ENCODE measurements at places on chromosomes 2 and 18.

GRCh38 chr2:241066893-241067341 lies 35.2 kb downstream of the MTERF4 start:
- DNase-seq: no peak

DNA sequence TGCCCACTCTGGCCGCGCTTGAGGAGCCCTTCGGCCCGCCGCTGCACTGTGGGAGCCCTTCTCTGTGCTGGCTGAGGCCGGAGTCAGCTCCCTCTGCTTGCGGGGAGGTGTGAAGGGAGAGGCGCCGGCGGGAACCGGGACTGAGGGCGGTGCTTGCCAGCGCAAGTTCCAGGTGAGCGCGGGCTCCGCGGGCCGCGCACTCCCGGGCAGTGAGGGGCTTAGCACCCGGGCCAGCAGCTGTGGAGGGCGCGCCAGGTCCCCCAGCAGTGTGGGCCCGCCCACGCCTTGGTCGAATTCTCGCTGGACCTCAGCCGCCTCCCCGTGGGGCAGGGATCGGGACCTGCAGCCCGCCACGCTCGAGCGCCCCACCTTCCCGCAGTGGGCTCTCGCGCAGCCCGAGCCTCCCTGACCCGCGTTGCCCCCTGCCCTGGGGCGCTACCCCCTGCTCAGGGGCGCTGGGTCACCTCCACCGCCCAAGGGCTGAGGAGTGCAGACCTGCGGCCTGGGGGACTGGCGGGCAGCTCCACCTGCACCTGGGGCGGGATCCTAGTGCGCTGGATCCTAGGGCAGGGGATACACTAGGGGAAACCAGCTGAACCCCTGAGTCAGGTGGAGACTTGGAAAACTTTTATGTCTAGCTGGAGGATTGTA lies 97.3 kb downstream of the CD8B2 start:
- no peak for DNase-seq

GRCh38 chr18:31321719-31322118 lies 3.8 kb downstream of the DSG1 start:
- DNase-seq: no peak

GRCh38 chr2:200668478-200668877 lies 82.7 kb downstream of the AOX1 start:
- DNase-seq: no peak

GRCh38 chr2:161273038-161273760 lies 35.0 kb upstream of the PSMD14 start:
- peak; percentile 84 for DNase-seq

GRCh38 chr2:126894585-126895182 lies 4.0 kb upstream of the TEX51 start:
- no peak for DNase-seq

DNA sequence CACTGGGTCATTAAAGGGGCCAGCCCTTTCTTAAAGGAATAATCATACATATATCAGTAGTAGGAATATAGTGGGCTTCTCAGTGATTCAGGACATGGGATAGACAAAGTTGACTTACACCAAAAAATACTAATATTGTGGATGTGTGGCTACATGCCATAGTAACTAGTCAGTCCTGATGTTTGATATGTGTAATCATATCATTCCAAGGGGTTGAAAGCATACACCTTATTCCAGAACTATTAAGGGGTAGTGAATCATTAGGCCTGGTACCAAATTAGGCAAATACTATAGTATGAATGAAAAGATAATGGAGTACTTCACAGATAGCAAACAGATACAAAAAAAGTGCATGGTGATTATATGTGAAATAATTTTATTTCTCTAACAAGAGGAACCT lies 814.9 kb upstream of the NRXN1 start:
- DNase-seq: no peak

GRCh38 chr18:76042511-76042910 lies 452.5 kb downstream of the ZNF516 start:
- no peak for DNase-seq

- peak; percentile 41 for DNase-seq
Observed at GRCh38 chr2:102301867-102302362, 9.4 kb upstream of the IL1RL1 start.

- no peak for DNase-seq
Observed at GRCh38 chr2:98508709-98509066, 64.0 kb downstream of the INPP4A start.

DNA sequence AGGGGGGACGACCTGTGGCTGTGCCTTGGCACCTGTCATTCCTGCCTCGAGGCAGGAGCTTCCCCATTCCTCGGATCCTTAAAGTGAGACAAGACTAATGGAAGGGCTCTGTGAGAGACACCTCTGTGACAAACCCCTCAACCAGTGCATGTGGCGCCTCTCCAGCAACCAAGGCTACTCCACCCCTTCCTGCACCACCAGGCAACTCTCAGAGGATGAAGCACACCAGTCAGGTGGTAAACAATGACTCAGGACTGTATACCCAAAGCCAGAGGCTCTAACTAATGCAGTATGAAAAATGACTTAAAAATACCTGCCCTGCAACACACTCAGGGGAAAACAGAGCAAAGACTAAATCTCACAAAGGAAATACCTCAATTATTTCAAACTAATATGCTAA lies 136.9 kb downstream of the UXS1 start:
- peak; percentile 47 for DNase-seq

DNA sequence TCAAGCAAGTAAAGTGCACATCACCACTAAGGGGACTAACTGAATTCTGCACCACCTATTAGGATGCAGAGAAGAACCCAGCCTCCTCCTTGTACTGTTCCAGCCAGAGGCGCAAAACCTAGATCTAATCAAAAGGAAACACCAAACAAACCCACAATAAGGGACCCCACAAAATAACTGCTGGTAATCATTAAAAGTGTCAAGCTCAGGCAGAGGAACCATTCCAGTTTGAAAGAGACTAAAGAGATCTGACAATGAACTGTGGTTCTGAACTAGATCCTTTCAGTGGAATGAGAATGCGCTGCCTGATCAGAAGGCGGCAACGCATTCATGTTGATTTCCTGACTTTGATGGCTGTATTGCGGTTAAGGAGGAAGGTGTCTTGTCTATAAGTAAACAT lies 16.8 kb downstream of the HDLBP start:
- DNase-seq: no peak

- no peak for DNase-seq
Observed at GRCh38 chr2:189124175-189124574, 55.4 kb downstream of the COL5A2 start.

DNA sequence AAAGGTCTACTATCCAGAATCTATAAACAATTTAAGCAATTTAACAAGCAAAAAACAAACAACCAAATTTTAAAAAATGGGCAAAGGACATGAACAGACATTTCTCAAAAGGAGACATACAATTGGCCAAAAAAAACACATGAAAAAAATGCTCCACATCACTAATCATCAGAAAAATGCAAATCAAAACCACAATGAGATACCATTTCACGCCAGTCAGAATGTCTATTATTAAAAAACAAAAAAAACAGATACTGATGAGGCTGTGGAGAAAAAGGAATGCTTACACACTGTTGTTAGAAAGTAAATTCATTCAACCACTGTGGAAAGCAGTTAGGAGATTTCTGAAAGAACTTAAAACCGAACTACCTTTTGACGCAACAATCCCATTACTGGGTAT lies 66.4 kb upstream of the SESTD1 start:
- DNase-seq: no peak

Data from HT-29 (cell line).